ENCODE measurements at places on chromosomes 7 and 10.

DNA sequence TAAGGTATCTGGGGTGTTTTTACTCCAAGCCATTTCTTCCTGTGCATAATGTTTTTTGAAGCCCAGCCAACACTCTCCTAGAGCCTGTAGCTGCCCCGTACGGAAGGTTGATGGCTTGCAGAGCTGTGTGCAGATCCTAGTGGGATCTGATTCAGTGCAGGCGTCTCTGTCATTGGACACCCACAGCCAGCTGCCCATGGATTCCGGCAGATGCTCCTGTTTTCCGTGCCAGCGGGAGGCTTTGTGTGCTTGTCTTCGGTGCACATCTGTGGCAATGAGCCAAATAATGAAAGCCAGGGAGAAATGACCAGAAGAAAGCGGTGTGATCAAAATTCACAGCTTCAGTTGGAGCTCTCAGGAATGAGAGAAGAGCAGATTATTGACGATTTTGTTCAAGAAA, 426.4 kb downstream of the TYW1 start:
- DNase-seq = no peak

- no peak for DNase-seq
Observed at GRCh38 chr7:151893405-151893923, 16.5 kb upstream of the PRKAG2 start.

DNA sequence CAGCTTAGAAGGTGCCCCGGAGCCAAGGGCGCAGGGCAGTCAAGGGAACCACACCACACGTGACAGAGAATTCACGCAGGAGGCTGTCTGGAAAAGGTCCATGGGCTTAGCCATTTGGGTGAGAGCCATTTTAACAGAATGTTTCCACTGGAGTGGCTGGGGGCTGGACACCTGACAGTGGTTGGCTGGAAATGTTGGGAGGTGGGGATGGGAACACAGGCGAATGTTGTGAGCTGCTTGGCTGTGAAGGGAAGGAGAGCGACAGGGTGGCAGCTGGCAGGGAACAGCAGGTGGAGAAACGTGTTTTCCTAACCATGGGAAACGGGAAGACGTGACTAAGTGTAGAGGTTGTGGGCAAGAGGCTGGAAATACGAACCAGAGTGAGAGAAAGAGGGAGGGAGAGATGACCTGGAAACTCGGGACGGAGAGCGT, 100.5 kb upstream of the ZNF32 start:
- no peak for DNase-seq

- no peak for DNase-seq
Observed at GRCh38 chr7:15932318-15932717, 245.8 kb upstream of the MEOX2 start.

DNA sequence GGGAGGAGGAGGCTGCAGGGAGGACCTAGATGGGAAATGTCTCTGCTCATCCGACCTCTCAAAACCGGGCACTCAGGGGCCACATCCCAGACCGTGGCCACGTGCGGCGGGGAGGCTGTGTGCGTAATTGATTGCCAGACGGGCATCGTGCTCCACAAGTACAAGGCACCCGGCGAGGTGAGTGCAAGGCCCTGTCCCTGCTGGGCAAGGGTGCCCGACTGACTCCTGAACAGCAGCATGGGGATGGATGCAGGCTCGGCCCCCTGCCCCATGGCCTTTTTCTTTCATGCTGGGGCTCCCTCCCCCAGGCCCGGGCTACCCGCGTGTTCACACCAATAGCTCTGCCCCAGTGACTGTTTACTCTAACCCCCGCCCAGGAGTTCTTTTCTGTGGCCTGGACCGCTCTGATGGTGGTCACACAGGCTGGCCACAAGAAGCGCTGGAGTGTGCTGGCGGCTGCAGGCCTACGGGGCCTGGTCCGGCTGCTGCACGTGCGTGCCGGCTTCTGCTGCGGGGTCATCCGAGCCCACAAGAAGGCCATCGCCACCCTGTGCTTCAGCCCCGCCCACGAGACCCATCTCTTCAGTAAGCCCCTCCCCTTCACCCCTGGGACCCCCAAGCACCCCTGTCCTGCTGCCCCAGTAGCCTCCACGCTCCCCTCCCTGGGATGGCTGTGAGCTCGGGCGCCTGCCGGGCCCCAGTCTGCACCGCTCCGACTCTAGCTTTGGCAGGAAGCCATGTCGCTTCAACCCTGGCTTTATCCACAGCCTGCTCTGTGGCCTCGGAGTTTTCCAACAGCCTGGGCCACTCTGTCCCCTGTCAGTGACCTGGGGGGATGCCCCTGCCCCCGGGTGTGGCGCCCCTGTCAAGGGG, 3.9 kb downstream of the LRWD1 start:
- no peak for DNase-seq

DNA sequence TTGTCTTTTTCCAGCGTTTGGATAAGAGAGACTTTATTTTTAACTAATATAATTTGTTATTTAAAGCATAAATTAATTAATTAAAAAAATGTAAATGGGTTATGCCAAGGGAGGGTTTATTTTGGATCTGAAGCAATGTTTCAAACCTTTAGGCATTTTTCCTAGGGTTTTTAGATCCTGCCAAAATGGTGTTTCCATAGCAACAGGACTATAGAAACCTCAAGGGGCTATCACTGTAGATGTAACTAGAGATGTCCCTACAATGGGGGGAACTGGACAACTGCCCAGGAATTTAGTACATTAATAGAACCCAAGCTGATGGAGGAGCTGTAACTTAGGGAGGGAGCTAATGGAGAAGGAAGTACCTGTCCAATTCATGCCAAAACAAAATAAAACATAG, 57.3 kb downstream of the SLC39A12 start:
- DNase-seq = no peak

DNA sequence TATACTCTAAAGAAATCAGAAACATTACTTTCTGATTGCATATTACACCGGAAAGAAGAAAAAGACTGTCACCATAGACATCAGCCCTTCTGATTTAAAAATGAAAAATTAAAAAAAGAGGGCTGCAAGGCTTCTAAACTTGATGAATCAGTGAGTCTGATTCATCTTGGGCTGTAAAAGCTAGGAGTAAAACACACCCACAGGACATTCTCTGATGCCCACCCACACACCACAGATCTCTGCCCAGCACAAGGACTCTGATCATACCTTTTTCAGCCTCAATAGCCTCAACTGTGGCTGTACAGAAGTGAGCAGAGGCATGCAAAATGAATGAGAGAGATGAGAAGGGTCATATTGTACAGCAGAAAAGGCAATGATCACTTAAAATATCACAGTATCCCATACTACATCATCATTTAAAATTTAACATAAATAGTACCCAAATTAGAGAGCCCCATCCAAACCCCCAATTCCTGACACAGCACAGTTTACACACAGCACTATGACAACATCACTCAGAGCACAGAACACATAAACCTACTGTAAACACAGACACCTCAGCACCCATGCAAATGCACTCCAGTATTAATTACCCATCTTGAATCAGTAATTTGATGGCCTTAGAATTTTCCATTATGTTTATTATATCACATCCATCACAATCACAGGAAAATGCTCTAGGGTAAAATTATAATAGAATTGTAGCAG, 6.4 kb upstream of the MSS51 start:
- no peak for DNase-seq

DNA sequence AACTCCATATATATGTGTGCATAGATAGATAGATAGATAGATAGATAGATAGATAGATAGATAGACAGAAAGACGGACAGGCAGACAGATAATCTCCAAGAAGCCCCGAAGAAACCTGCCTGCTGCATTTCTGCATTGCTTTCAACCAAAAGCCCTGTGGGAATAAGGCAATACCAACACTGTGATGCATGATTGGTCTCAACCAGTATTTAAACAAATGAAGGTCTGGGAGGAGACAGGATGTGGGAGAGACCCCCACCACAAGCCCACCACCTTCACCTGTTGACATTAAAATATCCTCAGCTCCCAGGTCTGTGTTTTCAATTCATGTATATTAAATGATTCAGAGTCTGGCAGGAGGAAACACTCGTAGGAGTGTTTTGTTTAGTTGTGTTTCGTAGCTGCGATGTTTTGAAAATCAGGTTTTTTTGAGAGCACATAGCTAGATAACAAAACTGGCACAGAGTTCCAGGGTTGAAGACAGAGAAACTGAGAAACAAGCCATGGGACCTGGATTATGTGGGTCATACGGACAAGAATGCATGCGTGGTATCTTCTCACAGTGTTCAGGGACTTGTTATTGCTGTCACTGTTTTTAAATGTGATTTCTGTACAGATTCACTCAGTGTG, 200.7 kb upstream of the AHR start:
- DNase-seq = no peak

- DNase-seq = no peak
Observed at GRCh38 chr7:30144657-30145306, 10.0 kb downstream of the MTURN start.

DNA sequence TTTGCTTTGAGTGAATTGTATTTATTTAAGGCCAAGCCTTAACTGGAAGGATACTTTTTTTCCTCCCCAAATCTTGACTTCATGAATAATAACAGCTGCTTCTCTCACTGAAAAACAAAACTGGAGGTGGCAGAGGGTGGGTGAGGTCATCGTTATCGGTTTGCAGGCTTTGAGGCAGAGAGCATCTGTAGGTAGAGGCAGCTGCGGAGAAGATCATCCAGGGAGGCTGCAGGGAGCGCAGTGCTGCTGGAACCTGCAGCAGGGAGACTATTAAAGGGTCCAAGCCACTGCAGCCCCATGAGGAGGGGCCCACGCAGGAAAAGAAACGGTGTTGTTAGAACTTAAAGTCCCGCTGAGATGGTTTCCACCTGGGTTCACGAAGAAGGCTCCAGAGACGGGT, 112.1 kb upstream of the SDK1 start:
- no peak for DNase-seq

DNA sequence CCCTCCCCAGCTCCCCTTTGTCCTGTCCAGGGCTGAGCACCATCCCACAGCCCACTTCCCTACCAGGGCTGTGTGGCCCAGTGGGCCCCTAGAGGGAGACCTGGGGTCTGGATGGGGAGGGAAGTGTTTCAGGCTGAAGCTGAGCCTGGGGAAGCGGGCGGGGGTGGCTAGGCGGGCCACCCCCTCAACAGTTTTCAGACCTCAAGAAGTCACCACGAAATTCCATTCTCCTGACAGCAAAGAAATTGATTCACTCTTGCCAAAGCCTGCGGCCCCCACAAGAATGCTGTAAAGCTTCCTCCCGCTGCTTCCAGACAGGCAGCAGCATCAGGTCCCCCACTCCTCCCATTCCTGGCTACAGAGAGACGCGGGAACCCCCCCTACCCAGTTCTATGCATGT, 2.5 kb upstream of the LFNG start:
- no peak for DNase-seq

GRCh38 chr7:37703361-37703760, 19.8 kb downstream of the GPR141 start:
- no peak for DNase-seq

DNA sequence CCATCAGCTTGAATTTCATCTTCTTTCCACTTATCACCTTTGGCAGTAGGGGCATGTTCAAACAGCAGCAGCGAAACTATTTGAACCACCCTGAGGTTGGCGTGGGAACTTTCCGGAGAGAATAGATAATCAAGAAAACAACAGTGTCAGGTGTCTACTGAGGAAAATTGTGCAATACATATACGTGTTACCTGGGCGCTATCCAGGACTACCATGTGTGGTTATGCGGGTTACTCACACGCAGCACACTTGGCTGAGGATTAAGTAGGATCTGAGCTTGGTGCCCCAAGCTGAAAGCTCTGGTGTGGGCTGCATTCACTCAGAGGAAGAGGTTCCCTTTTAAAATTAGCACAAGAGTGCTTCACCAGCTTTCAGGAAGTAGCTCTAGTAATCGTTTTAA, 8.8 kb upstream of the ABI1 start:
- peak; percentile 64 for DNase-seq

GRCh38 chr7:127629268-127629854, 11.4 kb upstream of the PAX4 start:
- DNase-seq = no peak

GRCh38 chr10:110739811-110740271, 95.7 kb downstream of the RBM20 start:
- DNase-seq = no peak

Measured in ureter (tissue), 1 donor.